ENCODE measurements at places on chromosomes 2 and 18. TPM values are rescaled to one million over a fixed set of nuclear protein-coding genes. Genes with fewer than 3 reads are reported as not detected.

Gene ALLC
- total RNA-seq = not detected

Gene FHOD3
- 1.9 TPM for total RNA-seq

Gene DNAH7
- total RNA-seq = 0.82 TPM

Gene GAREM1
- total RNA-seq = 5.2 TPM

Gene COL5A2
- total RNA-seq = 72.7 TPM

Gene DAW1
- total RNA-seq = 3.2 TPM

Gene CPSF3
- 46.6 TPM for total RNA-seq

Gene FSIP2
- total RNA-seq = not detected

Gene BMP10
- total RNA-seq = not detected

Data from A549 treated with Hydrocortisone at 1 μM for 4 hours (cell line).